Testis (tissue), 5 donors: ENCODE measurements at places on chromosomes 11 and 22. TPM values are rescaled to one million over a fixed set of nuclear protein-coding genes. Genes with fewer than 3 reads are reported as not detected.

The POU2AF1 gene
- 2.7 TPM for polyA plus RNA-seq

The GRAMD1B gene
- polyA plus RNA-seq = 48.9 TPM

The SMIM35 gene
- polyA plus RNA-seq = 0.17 TPM

The KRTAP5-8 gene
- not detected for polyA plus RNA-seq

The PAK1 gene
- polyA plus RNA-seq = 60.1 TPM

The CREB3L1 gene
- polyA plus RNA-seq = 19.2 TPM

The MAP6 gene
- 38.1 TPM for polyA plus RNA-seq

The TMEM191C gene
- polyA plus RNA-seq = 35.3 TPM

The PGA5 gene
- polyA plus RNA-seq = 1.5 TPM

The NUP160 gene
- polyA plus RNA-seq = 28.4 TPM

The PI4KA gene
- 124 TPM for polyA plus RNA-seq

The TMEM191B gene
- 56.9 TPM for polyA plus RNA-seq

The SERPIND1 gene
- 0.78 TPM for polyA plus RNA-seq

The TSSK2 gene
- polyA plus RNA-seq = 205 TPM

The MUC15 gene
- polyA plus RNA-seq = 0.57 TPM

The SOX6 gene
- polyA plus RNA-seq = 39.6 TPM

The CBX6 gene
- 18.7 TPM for polyA plus RNA-seq

The MSANTD4 gene
- polyA plus RNA-seq = 15.5 TPM

The SLC6A5 gene
- polyA plus RNA-seq = 2.1 TPM
